Activated naive CD4-positive, alpha-beta T cell treated with anti-CD3 and anti-CD28 coated beads for 36 hours (primary cell): ENCODE measurements at places on chromosomes 6 and 20.

GRCh38 chr6:93365445-93365844 is 53.9 kb downstream of the EPHA7 start:
- DNase-seq: no peak

DNA sequence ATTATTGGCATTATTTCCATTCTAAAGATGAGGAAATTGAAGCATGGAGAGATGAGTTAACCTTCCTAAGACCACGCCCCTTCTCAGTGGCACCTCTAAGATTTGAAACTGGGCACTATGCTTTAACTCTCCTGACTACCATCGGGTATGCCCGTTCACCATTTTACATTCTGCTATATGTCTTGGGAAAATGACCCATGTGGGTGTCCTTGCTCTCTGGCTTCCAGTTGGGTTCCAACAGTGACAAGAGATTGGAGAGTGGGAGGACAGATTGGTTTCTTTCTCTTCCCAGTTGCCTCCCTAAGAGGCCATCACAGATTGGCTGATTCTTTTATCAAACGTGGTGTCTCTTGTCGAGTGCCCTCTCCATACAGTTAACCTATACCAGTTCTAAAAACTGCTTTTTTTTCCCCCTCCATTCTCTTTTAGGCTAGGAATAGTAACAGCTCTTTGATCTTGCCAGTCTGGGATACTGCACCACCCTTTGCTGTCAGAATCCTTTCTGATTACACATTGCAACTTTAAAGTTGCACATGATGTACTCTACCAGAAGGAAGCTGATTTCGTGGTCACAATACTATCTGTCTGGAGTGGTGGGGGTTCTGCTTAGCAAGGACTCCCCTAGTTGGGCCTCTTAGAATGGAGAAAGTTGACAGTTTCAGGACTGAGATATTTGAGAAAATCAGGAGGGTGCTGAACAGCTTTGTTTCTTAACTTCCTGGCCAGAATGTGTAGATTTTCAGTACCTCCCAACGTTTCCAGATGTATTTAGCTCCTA is 88.0 kb upstream of the ELOVL5 start:
- DNase-seq: no peak

GRCh38 chr20:25087186-25087929 is 5.4 kb upstream of the VSX1 start:
- no peak for DNase-seq

- DNase-seq: peak; percentile 84
Observed at GRCh38 chr6:106102034-106102433, 15.9 kb downstream of the PRDM1 start.

- no peak for DNase-seq
Observed at GRCh38 chr20:42961771-42962170, 227.9 kb downstream of the PTPRT start.

DNA sequence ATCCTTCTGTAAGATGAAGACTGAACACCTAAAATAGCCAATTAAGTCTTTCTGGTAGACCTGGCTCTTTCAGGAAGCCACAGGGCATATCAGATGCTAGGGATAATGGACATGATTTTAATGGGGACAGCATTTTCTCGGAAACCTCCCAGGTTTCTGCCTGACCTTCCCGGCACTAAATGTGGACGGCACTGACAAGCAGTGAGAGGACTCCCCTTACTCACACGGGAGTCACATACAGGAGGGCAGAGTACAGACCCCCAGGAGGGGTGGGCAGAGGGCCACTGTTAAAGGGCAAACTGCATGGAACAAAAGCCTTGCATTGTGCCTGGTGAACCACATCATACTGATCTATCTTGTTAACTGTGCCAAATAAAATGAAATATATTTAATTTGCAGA is 19.9 kb downstream of the PSMG4 start:
- DNase-seq: no peak

DNA sequence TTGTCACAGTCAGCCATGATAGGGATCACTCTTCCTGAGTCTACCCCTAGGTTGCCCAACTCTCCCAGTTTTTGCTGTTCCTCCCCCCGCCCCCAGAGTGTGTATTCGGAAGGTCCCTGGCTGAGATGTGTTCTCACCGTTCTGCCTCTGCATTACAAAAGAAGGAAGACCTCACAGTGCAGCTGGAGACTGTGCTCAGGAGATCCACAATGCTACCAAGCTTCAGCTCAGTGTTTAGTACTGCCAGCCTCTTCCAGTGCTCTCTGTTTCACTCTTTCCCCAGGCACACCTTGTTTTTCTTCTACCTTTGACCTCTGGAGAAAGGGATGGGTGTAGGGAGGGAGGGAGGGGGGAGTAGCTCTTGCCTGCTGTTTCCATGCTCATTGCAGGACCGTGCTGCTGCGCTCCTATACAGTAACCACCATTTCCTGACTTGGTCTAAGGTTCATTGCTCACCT is 13.4 kb upstream of the MOCS1 start:
- no peak for DNase-seq

DNA sequence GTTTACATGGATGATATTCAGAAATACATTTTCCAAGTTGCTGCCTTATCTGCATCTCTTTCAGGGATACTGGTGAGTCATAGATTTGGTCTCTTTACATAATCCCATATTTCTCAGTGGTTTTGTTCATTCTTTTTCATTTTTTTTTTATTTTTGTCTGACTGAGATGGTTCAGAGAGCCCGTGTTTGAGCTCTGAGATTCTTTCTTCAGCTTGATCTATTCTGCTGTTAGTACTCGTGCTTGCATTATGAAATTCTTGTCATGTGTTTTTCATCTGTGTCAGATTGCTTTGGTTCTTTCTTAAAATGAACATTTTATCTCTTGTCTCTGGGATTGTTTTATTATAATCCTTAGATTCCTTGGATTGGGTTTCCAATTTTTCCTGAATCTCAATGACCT is 317.3 kb downstream of the DOK5 start:
- no peak for DNase-seq

- DNase-seq: peak; percentile 10
Observed at GRCh38 chr6:88166493-88167351, 575 bp upstream of the CNR1 start.
